ENCODE measurements at places on chromosomes 7 and 10.

DNA sequence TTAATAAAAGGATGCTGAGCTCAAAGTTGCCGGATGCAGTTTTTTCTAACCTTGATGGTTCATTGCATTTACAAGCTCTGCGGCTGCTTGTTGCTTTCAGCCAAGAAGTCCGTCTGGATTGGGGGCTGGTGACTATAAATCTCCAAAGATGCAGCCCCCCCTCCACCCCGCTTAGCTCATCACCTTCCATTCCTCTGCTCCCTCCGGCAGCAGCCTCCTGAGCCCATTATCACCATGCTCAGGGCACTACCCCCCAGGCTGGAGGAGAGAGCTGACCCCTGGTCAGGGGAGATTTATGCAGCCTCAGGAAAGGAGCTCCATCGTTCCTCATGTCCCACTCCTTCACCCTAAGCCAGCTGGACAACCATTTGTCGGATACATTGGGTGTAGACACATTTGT lies 55.3 kb upstream of the ZRANB1 start:
- no peak for DNase-seq

DNA sequence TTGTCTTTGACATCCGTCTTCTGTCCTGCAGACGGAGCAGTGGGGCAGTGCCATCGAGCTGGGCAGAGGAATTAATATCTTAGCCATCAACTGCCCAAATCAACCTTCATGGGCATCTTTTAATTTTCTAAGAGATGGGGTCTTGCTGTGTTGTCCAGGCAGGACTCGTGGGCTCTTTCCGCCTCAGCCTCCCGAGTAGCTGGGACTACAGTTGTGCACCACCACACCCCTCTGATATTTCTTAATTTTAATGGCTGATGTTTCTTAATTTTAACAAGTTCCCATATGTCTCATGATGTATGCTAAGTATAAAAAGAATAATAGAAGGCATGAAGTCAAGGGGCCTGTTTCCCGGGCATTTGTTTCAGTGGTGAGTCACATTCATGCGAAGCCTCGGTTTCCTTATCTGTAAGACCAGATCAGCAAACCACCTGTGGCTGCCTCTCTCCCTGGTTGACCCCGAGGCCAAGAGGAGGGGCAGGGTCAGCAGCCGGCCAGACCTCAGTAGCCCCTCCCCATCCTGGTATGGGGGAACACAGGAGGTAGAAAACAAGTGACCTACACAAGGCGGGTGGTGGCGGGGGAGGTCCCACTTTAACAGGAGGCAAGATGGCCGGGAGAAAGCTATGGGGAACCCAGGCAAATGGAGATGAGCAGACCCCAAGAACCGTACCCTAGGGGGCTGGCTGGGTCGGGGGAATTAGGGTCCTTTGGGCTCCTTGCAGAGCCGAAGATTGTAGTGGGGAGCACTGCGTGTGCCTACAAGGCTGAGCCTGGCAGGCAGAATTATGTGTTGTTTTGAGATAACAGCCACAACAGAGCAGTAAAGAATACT lies 85.5 kb downstream of the CUX1 start:
- no peak for DNase-seq

- DNase-seq = no peak
These were observed 163.8 kb upstream of the KLF14 start for GRCh38 chr7:130897515-130898419.

DNA sequence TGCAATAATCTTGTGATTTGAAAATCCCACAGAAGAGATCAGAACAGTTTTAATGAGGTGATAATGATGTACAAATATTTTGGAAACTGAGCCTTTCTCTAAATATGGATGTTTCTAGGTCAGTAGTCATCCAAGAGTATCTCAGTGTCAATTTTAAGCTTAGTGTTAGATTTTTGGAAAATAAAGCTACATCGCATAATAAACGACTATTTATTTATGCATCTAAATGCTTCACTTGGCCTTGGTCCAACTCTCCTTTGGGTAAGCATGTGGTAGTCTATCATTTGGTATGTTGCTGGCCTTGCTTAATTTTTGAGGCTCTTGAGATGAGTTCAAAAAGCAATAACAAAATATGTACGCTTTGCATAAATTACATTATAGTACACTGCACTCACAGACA lies 5.4 kb upstream of the PPP1R9A start:
- no peak for DNase-seq

DNA sequence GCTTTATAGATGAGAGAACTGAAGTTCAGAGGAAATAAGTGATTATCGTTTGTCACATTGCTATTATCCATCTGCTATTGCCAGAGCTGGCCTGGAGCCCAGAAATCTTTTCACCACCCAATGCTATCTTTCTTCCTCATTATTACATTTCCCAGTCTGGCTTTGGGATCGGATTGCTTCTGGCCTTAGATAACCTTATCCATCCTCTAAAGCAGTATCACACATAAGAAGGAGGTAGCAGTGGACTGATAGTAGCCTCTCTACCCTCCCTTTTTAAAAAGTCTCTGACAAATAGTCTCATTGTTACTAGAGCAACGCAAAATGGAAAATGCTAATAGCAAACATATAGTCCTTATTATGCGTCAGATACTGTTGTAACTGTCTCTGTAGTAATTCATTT lies 1.3 kb upstream of the CLDN12 start:
- DNase-seq = no peak

GRCh38 chr7:81285142-81285871 lies 366.5 kb upstream of the SEMA3C start:
- DNase-seq = no peak

- DNase-seq = no peak
These were observed 17.9 kb upstream of the ITGA8 start for GRCh38 chr10:15737656-15738055.

DNA sequence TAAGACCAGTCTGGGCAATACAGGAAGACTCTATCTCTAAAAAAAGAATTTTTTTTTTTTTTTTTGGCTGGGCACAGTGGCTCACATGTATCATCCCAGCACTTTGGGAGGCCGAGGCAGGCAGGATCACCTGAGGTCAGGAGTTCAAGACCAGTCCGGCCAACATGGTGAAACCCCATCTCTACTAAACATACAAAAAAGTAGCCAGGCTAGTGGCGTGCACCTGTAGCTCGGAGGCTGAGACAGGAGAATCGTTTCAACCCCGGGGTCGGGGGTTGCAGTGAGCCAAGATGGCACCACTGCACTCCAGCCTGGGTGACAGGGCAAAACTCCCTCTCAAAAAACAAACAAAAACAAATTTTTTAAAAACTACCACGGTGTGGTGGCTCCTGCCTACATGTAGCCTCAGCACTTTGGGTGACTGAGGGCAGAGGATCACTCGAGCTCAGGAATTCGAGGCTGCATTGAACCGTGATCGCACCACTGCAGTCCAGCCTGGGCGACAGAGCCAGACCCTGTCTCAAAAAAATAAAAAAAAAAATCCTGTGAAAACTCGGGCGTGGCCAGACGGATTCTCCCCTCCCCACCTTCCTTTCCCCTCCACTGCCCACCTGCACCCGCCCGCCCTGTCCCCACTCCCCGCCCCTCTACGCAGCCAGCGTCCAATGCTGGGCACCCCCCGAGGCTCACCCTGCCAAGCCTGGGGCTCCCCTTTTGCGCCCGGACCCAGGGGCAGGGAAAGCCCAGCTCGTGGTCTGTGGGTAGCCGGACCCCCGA lies 745 bp upstream of the ORAI2 start:
- DNase-seq = no peak

- DNase-seq = no peak
These were observed 226.7 kb downstream of the EXOC4 start for GRCh38 chr7:133479456-133480065.

GRCh38 chr7:2495418-2496299 lies 19.5 kb upstream of the GRIFIN start:
- DNase-seq = no peak

DNA sequence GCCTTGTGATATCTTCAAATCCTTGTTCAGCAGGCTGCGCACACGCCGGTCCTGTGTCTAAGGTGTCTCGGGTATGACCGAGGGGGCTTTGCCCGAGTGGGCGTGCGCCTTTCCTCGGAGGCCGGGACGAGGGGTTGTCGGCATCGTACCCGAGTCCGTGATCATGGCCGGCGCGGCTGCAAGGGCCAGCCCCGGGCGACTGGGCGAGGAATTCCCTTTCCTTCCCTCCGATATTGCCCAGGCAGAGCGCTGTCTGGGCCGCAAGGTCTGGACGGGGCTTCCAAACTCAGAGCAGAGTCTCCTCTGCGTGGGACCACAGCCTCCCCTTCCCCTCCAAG lies 59.7 kb downstream of the ZNF467 start:
- DNase-seq = no peak

DNA sequence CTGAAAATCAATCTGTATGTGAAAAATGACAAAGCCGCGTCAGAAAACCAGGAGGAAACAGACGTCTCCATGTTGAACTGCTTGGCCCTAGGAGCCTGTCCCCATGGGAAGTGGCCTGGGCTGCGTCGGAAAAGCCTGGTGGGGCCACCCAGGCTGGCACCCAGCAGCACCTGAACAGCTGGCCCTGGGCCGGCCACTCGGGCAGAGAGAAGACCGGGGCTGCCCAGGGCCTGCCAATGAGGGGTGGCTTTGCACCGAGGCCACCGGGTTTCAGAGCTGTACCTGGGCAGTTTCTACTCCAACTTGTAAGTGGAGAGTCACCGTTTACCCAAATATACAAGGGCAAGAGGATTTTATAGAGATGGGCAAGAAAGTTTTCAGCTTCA lies 1.1 kb upstream of the FUOM start:
- no peak for DNase-seq

DNA sequence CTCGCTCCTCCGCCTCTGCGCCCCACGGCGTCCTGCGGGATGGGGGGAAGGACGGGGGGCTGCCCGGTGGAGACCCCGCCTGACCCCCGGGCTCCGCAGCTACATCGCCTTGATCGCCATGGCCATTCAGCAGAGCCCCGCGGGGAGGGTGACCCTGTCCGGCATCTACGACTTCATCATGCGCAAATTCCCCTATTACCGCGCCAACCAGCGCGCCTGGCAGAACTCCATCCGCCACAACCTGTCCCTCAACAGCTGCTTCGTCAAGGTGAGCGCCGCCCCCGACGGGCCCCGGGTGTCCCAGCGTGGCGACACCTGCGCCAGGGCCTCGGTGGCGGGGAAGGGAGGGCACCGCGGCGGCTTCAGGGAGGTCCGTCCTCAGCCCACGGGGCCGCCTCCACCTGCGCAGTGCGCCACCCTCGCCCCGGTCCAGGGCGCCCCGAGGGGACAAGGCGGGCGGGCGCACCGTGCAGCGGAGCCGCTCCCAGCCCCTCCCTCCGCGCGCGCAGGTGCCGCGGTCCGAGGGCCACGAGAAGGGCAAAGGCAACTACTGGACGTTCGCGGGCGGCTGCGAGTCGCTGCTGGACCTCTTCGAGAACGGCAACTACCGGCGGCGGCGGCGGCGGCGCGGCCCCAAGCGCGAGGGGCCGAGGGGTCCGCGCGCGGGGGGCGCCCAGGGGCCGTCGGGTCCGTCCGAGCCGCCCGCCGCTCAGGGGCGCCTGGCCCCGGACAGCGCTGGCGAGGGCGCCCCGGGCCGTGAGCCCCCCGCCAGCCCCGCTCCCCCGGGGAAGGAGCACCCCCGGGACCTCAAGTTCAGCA lies 793 bp downstream of the FOXL3 start:
- DNase-seq = no peak

GRCh38 chr10:97128516-97129154 lies 57.1 kb downstream of the SLIT1 start:
- no peak for DNase-seq

DNA sequence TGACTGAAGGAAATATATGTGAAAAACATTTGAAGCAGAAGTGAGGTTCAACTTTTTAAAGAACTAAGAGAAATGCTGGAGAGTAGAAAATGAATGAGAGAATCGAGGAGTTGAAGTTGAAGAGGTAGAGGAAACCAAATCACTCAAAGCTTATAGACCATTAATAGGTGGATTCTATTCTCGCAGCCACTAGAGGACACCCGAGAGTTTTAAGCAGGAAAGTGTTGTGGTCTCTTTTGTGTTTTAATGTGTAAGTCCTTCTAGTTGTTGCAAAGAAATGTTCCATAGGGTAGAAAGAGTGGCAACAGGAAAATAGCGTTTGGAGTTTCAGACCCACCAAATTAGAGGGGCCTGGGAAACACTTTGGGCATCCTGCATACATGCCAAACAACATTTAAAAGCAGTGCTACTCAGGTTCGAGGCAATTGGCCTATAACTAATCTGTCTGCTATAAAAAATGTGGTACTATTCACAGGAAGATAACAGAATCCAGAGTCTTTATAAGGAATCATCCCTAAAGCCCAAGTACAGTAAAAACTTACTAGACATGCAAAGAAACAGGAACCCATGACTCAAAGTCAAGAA lies 75.3 kb upstream of the TAS2R16 start:
- DNase-seq = no peak

DNA sequence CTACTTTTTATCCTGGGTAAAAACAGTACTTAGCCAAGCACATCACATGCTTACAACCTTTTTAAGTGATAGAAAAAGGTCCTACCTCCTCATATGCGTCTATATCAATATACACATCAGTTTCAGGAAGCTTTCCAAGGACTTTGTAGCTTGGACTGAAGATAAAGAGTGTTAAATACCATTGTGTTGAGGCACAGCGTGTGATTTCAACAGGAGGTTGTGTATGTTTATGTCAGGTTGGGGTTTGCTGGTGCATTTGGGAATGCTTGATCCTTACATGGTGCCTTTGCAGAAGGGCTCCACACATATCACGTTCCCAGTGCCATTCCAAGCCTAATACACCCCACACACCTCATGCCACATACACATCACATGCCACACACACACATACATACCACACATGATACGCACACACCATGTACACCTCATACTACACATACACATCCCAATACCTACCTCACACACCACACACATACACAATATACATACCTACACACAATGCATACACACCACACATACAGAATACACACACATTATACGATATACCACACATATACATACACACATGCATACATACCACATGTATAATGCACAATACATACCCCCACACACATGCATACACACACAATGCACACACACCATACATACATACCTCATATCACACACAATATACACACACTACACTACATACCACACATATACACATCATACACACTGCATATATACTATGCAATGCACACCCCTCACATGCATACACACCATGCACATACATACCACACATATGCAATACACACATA lies 33.1 kb downstream of the PSMC2 start:
- no peak for DNase-seq

DNA sequence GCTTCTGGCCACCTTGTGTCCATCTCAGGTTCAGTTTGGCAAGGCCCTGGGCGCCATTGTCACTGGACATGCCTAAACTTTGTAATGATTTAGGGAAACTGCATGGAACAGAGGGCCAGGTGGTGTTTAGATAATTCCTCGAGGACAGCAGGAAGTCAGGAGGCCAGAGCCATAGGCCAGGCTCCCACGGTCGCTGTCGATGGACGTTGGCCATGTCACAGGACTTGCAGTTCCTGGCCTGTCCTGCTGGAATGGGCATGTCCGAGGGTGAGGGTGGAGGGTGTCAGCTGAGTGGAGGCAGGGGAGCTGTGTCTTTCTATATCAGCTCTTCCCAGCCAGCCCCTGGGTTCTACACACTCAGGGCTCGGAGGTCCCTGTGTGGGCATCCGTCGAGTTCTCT lies 107.9 kb upstream of the MACROH2A2 start:
- no peak for DNase-seq

- no peak for DNase-seq
These were observed 36.1 kb upstream of the CCNY start for GRCh38 chr10:35300063-35300699.

GRCh38 chr10:89351780-89352597 lies 24.2 kb downstream of the IFIT3 start:
- DNase-seq = no peak

- no peak for DNase-seq
These were observed 20.3 kb downstream of the GPRIN2 start for GRCh38 chr10:46536171-46536570.

- DNase-seq = no peak
These were observed 127.2 kb downstream of the CELF2 start for GRCh38 chr10:11144626-11145494.

- no peak for DNase-seq
These were observed 81.4 kb downstream of the FAM185A start for GRCh38 chr7:102830197-102830596.

All from stimulated activated CD8-positive, alpha-beta memory T cell treated with anti-CD3 and anti-CD28 coated beads, Interleukin-7, amount 100 ng/mL, for 1 hour (primary cell).